ENCODE measurements at places on chromosomes 11 and 22.

- DNase-seq: no peak
Observed at GRCh38 chr11:16357775-16358174, 1.4 kb upstream of the SOX6 start.

DNA sequence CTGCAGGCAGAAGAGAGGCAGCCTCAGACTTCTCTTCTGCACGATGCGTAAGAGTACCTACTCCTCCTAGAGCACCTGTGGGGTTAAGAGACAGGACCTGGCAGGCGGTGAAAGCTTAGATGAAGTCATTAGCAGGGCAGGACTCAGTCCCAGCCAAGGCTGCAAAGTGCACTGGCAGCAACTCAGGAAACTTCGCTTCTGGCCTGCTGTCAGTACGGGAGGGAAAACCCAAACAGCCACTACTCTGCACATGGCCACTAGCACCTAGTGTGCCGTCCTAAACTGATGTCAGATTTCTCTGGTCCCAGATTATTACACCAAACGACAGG is 8.8 kb upstream of the KLHL35 start:
- no peak for DNase-seq

GRCh38 chr11:32427935-32428664 is 7.2 kb downstream of the WT1 start:
- DNase-seq: no peak

GRCh38 chr11:67022341-67022933 is 497 bp upstream of the SYT12 start:
- DNase-seq: no peak

- no peak for DNase-seq
Observed at GRCh38 chr22:44954149-44954548, 55.7 kb downstream of the PHF21B start.

GRCh38 chr11:99979042-99979441 is 708.0 kb upstream of the ARHGAP42 start:
- no peak for DNase-seq

GRCh38 chr11:8339592-8340022 is 75.9 kb upstream of the LMO1 start:
- DNase-seq: no peak

DNA sequence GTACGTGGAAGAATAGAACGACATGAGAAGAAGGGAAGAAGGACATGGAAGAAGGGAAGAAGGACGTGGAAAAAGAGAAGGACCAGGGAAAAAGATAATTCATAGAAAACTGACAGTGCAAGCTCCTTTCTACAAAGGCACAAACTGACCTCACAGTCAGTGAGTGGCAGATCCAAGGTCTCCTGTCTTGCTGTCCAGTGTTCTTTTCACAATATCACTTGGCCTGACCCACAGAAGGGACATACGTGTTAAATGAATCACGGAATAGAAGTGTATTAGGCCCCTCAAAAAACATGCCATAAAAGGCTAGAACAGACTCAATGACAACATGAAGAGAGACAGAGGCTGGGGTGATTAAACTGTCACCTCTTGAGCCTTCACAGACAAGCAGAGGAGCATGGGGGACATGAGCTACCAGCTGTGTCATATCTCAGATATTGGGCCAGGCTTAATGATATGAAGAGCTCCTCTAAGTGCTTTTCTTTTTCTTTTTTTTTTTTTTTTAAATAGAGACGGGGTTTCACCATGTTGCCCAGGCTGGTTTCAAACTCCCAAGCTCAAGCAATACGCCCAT is 4.6 kb downstream of the ASCC2 start:
- no peak for DNase-seq

DNA sequence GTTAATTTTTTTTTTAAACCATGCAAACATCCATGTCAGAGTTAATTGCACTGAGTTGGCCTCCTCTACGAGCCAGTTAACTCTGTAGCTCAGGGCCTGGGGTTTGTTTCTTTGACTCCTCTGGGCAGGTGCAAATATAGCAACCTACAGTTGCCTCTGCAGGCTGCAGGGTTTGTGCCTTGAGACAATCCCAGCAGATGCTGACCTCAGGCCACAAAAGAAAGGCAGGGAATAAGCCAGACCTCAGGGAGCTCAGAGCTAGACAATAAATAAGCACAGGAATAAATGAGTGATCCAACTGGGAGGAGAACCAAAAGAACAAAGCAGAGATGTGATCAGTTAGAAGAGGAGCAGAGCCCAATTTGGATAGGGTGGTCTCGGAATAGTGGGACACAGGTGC is 390.8 kb downstream of the SHANK2 start:
- no peak for DNase-seq

- no peak for DNase-seq
Observed at GRCh38 chr11:95877291-95877690, 46.6 kb downstream of the MTMR2 start.

DNA sequence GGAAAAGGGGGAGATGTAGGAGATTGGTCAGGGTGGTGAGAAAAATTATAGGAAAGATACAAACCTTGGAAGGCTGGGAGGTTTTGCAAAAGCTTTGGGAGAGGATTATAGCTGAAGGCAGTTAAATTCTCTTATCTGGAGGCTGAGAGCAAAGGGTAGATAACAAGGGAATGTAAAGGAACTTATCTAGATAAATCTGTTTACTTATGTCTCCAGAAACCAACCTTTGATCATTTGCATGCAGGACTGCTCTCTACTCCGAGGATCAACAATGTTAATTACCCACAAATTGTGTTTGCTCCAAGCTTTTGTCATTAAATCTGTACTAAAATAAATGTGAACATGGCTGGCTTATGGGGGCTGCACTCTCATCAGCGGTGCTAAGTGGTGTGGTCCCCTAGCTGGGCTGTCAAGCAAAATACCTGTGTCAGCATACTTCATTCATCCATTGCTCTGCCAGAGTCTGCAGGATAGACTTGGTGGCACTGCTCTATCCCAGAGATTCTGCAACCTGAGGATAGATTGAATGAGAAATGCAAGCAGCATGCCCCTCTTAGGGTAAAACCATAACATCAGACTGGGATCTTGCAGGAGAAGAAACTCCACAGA is 1599.2 kb upstream of the TENM4 start:
- DNase-seq: no peak

- no peak for DNase-seq
Observed at GRCh38 chr11:23586173-23586572, 725.9 kb upstream of the CCDC179 start.

- no peak for DNase-seq
Observed at GRCh38 chr11:17376493-17376892, 12.0 kb downstream of the KCNJ11 start.

DNA sequence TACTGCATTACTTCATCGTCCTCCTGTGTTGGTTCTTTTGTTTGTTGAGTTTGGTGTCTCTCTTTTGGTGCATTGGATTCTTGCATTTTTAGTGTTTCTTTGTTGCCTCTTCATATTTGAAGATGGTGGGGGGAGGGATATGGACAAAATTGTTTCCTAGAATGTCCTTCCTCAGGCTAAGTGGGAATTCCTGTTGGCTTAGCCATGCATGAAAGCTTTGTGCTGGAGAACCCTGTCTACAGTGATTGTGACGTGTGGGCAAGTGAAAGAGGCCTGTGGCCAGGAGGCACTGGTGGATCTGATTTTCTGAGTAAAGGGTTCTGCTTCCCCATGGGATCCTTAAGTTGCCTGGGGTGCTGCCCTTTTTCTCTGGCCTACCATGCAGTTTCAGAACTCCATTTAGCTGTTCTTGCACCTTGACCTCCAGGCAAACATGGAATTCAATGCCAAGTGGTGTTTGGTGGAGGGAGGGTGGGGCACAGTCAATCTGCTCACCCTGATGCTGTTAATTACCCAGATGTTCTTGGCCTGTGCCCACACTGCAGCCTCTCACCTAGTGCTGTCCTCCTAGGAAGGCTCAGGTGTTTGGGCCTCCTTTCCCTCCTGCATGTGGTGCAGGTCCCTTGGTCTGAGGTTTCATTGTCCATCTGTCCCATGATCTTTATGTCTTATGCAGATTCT is 46.3 kb upstream of the SLC22A12 start:
- DNase-seq: no peak

DNA sequence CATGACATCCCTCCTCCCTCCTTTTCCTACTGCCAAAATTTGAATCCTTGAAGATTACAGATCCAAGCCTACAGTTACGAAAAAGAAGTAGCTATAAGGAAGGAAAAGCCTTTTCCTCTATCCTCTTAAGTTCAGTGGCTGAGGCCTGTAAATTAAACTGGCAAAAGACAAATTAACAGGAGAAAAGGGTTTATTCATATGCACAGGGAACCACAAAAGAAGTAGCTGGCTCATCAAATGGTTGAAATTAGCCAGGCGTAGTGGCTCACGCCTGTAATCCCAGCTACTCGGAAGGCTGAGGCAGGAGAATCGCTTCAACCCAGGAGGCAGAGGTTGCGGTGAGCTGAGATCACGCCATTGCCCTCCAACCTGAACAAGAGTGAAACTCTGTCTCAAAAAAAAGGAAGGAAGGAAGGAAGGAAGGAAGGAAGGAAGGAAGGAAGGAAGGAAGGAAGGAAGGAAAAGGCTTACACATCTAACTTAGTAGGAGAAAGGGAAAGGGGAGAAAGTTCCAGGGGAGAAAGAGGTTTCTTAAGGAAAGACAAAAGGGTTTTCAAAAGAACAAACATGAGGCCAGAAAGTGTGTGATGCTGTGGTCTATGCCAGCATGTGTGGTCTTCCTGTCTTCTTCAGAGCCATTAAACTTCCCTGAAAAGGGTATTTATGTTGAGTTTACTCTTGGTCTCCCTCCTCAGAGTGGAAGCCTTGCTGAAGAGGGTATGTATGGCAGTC is 5.1 kb upstream of the SMPD1 start:
- no peak for DNase-seq

GRCh38 chr22:26804911-26805539 is 147.6 kb downstream of the MIAT start:
- no peak for DNase-seq

GRCh38 chr11:30412509-30412908 is 89.6 kb downstream of the ARL14EP start:
- DNase-seq: no peak
